ENCODE measurements at places on chromosomes 7 and 10. TPM values are rescaled to one million over a fixed set of nuclear protein-coding genes. Genes with fewer than 3 reads are reported as not detected.

AKR1D1 gene
- total RNA-seq = not detected

CACNB2 gene
- not detected for total RNA-seq

ABI1 gene
- total RNA-seq = 59.9 TPM

ETV1 gene
- total RNA-seq = 15.2 TPM

SLC26A5 gene
- not detected for total RNA-seq

GCK gene
- 0.41 TPM for total RNA-seq

C10orf62 gene
- total RNA-seq = not detected

CLCN1 gene
- not detected for total RNA-seq

POLR2J2 gene
- 6.1 TPM for total RNA-seq

KNDC1 gene
- not detected for total RNA-seq

OR13A1 gene
- not detected for total RNA-seq

BLVRA gene
- total RNA-seq = 54.2 TPM

DNA sequence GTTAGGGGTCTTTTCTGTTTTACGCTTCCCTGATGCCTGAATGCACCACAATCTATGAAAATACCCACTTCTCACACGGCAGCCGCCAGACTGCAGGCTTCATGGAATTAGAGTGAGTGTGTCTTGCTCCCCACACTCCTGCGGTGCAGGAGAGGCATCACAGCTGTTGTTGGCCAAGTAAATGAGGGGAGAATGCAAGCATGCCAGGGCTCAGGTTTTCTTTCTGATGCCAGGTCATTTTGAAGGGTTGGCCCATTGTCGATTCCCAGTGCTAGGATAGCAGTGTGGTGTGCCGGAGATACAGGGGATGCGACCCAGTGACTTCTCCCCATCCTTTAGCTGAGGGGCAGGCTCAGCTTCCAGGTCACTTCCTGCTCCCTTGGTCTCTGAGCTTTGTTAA lies 16.3 kb downstream of the CXCL12 start:
- no peak for DNase-seq

- no peak for DNase-seq
Measured at GRCh38 chr7:31082447-31082846, 30.3 kb downstream of the ADCYAP1R1 start.

DNA sequence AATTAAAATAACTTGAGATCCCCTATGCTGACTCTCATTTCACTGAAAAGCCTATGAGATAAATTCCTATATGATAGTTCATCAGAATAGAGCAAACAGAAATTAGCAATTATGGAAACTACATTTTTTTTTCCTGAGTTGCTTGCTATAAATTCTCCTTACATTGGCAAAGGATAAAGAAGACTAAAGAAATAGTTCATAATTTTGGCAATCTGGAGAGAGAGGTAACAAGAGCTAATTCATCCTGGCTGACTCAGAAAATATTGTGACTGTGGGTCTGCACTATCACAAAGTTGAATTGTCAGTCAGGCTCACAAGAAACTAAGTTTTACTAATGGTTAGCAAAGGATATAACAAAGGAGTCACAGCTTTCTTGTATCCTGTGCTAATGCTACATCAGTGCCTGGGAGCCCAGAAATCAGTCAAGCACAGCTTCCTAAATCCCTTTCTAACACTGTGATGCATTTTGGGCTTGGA lies 483.0 kb downstream of the MAGI2 start:
- no peak for DNase-seq

DNA sequence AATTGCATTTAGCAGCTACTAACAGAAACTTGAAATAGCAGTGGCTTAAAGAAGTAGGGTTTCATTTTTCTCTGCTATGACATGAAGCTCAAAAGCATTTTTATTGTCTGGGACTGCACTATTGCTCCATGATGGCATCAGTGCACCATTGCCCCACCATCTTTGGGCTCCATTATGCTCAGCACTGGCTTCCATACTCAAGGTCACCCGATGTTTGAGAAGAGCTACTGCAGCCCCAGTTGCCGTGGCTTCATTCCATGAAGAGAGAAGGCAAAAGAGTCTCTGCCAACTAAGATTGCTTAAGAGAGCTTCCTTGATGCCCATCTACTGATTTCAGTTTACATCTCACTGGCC lies 192.2 kb upstream of the LRGUK start:
- no peak for DNase-seq

DNA sequence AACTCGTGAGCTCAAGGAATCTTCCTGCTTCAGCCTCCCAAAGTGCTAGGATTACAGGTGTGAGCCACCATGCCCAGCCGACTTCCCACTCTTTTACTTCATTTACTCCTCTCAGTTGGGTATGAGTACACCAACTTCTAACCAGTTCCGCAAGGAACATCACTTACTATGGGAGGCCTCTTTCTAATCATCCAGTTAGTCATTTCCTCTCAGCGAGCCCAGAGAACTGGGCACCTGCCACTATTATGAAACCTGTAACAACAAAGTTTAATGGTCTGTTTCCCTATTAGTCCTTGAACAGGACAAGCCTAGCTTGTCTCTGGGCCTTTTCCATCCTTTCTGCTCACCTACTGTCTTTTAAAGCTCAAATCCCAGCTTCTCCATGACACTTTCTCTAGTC lies 88.8 kb downstream of the DNMBP start:
- DNase-seq = no peak

DNA sequence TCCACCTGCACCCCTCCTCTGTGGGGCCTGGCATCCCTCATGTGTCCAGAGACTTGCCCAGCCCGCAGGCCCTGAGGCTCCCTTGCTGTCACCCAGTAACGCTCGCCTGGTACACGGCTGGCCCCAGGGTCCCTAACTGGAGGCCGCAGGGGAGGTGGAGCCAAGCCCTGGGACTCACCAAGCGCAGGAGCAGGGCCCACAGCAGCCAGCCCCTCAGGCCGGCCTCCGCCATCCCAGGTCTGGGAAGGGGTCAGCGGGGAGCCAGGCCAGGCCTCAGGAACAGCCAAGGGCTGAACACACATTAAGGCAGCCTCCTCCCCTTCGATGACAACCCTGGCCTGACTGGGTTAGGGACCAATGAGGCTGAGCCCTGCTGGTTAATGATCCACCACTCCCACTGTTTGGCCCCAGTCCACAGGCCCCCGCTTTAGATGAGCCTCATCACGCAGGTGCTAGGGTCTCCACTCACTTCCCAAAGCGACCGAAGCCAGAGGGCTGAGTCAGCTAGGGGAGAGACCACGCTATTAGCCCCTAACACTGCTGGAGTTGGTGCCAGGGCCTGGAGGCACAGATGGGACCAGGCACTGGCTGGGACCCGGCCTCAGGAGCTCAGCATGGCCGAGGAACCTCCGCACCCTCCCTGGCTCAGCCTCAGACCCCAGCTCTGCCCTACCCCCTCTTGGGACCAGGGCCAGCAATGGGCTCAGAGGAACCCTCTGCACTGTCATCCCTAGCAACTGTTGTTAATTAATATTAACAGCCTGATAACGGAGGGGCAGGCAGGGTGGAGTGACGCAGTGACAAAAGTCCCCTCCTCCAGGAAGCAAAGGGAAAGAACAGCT lies at the start of gene NPC1L1:
NPC1L1 (minus strand) TSS at position 303 of the 842 bp plus-strand sequence; CDS start at position 232, 71 bp downstream.
- DNase-seq = no peak

- no peak for DNase-seq
Measured at GRCh38 chr10:127313996-127314700, 117.8 kb upstream of the INSYN2A start.

GRCh38 chr7:28528899-28529298 lies 116.6 kb downstream of the CREB5 start:
- no peak for DNase-seq

- DNase-seq = no peak
Measured at GRCh38 chr7:95777269-95777668, 4.9 kb downstream of the DYNC1I1 start.

GRCh38 chr10:4670737-4671136 lies 155.3 kb upstream of the AKR1E2 start:
- no peak for DNase-seq

DNA sequence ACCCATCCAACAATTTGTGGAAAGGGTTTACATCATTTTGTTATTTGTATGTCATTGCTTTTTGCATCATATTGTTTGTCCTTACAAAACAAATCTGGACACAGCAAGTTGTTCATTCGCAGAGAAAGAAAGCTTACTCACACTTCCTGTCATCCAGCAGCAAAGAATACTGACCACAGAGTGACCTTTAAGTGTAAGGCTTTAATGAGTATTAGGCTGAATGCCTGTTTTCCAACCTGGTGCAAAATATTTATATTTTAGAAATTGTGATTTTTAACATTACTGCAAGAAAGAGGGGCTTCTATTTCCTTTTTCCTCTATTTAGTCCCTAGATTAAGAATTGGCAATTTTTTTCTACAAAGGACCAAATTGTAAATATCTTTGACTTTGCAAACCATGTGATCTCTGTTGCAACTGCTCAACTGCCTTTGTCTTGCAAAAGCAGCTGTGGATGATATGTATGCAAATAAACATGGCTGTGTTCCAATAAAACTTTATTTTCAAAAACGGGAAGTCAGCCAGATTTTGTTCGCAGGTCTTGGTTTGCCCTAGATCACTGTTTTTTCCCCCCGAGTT lies 27.8 kb upstream of the ITGB1 start:
- no peak for DNase-seq

GRCh38 chr7:3592401-3593134 lies 291.5 kb downstream of the SDK1 start:
- no peak for DNase-seq

- DNase-seq = no peak
Measured at GRCh38 chr7:102036958-102037357, 219.5 kb downstream of the CUX1 start.

DNA sequence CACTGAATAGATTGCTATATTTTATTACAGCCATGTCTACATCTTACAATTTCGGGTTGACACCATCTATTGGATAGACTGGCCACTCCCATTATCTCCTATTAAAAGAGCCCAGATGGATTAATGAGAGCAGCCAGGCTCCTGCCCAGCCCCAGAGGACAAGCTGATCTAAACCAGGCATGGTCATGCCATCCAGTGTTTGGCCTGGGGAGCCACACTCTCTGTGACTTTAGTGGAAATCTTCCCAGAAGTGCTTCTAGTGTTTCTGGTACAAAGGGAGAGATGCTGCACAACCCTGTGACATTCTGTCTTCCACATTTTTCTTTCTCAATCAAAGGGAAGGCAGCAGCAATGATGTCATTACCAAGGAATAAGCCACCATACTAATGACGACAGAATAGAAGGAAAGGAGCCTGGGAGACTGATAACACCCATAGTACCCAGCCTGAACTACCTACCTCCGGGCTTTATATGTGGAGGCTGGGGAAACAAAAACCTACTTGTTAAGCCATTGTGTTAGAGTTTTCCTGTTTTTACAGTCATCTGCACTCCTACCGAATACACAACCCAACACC lies 5.0 kb downstream of the NEBL start:
- DNase-seq = no peak

- no peak for DNase-seq
Measured at GRCh38 chr10:118374404-118374803, 32.3 kb upstream of the FAM204A start.

- no peak for DNase-seq
Measured at GRCh38 chr10:132685101-132685891, 100.7 kb downstream of the NKX6-2 start.

- DNase-seq = no peak
Measured at GRCh38 chr7:23100697-23101096, 4.9 kb upstream of the KLHL7 start.

DNA sequence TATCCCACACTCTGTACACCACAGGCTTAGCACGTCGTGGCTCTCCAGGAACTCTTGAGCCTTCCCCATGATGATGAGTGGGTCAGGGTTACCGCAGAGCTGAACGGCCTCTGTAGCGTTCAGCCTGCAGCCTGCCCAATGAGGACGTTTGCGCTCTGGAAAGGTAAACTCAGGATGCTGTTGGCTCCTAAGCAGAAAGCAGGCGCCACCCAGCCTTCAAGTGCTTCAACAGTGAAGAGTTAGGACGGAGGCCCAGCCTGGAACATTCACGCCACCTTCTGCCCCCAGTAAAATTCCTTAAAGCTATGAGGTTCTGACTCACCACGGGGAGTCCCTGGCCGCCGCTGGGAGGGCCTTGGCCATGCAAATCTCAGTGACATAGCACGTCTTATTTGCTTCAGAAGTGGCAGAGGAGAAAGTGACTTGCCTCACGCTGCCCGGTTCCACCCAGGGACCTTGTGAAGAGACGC lies 161.5 kb upstream of the SH2B2 start:
- DNase-seq = no peak

GRCh38 chr7:4681886-4682620 lies at the start of gene FOXK1:
Gene FOXK1 (plus strand): TSS chr7:4682295. CDS start chr7:4682309, 14 bp downstream.
- DNase-seq = no peak

GRCh38 chr7:136210079-136210478 lies 232.9 kb upstream of the MTPN start:
- no peak for DNase-seq

GRCh38 chr10:10132009-10132408 lies 885.7 kb upstream of the CELF2 start:
- DNase-seq = no peak

DNA sequence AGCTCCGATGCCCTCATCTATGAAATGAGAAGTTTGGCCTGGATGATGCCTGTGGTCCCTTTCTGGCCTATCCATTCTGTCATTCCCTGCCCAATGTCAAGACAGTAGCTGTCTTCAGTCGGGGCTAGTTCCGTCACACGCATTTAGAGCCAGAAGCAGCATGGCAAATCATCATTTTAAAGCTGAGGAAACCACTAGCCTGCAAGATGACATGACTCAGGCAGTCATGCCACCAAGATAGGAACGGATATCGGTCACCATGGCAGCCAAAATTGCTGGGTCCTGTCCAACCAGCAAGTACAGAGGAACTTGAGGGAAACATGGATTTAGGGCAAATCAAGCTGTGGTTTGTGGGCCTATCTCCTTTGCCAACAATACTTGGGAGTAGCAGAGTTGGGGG lies 64.5 kb upstream of the MRLN start:
- DNase-seq = no peak
